Activated CD8-positive, alpha-beta memory T cell treated with anti-CD3 and anti-CD28 coated beads, Interleukin-2, amount 50 U/mL, for 48 hours (primary cell): ENCODE measurements at places on chromosomes 11 and 22.

DNA sequence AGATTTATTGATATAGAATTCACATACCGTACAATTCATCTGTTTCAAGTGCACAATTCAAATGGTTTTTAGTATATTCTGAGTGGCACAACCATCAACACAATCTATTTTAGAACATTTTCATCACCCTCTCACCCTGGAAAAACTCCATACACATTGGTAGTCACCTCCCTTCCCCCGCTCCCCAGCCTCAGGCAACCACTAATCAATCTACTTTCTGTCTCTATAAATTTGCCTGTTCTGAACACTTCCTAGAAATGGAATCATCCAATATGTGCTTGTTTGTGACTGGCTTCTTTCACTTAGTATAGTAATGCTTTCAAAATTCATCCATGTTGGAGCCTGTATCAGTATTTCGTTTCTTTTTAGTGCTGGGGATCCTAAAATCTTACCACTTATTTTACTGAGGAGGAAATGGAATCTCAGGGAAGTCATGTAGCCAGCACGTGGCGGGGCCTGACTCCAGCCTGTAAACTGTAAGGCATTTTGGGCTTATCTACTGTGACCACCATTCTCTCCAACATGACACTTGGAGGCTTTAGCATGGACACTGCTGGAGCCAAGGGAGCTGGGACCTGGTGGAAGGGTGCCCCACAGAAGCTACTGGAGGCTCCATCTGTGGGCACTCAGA is 905 bp upstream of the UCP3 start:
- DNase-seq: peak; percentile 52

- no peak for DNase-seq
These were observed 33.9 kb downstream of the ENDOD1 start for GRCh38 chr11:95123556-95123955.

GRCh38 chr11:19164230-19164855 is 37.4 kb downstream of the CSRP3 start:
- DNase-seq: no peak

DNA sequence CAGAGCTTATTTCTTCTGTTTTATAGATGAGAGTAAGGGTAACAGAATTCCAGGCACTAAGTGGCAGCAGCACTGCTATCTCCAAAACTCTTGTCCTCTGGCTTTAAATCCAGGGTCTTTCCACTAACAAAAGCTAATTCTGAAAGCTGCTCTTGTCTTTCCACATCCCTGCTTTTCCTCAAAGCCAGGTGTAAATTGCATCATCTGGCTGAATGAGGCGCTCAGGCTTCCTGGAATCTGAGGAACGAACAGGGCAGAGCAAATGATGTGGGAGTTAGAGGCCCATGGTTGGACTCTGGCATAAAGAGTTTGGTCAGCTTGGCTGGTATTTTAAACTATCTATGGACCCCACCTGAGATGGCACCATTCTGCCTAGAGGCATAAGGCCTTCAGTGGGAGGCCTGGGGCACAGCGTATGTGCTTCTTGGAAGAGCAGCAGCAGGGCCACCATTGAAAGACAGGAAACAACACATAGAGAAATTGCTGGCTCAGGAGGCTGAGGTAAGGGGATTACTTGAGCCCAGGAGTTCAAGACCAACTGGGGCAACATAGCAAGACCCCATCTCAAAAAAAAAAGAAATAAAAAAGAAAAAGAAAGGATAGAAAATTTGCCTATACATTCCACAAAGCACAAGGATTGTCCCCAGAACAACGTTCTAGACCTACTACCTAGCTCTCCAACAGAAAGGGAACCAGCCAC is 1.9 kb downstream of the KCNJ5 start:
- no peak for DNase-seq

DNA sequence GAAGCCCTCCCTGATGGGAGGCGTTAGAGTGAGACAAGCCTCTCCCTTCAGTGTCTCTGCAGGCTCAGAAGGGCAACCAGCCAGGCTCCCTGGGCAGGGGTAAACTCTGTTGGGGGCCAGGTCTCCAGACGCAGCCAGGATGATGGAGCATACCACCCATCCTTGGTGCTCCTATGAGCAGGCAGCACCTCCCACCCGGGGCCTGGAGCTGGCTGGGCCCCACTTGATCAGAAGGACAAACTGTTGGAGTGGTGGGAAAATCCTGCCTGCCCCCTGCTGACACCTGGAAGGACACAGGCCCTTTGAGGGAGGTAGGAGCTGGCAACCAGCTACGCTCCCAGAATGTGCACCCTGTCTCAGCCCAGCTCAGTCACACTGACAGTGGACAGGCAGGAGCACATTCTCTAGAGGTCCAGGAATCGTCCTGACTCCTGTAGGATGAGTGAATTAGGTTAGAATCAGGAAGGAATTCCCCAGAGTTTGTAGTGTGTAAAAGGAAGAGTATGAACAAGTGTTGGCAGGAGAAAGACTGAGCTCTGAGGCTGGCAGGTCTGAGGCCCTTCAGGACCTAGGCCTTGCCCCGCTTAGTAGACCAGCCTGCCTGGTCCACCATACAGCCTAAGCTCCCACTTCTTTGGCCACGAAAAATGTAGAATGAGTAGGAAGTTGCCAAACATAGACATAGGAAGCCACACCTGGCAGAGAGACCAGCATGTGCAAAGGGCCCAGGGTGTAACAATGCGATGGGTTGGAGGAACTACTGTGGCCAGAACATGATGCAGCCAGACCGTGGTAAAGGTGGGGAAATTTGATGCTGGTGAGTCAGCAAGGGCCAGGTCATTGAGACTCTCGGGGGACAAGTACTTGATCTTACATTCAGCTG is 19.1 kb downstream of the ARHGEF17 start:
- no peak for DNase-seq

DNA sequence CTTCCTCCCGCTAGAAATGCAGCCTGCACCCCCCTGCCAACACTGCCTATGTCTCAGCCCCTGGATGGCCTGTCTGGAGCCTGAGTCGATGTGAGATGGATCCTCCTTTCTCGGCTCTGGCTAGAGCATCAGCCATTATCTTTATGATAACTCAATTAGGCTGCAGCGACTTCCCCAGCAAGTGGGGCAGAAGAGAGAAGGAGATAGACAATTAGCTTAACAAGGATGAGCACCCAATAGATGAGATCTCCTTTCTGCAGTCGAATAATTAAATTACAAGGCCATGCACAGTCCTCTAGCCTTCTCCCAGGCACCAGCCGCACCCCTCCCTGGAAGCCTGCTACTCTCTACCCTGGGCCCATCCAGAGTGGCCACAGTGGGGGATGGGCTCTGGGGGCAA is 179.3 kb downstream of the CEP164 start:
- no peak for DNase-seq

DNA sequence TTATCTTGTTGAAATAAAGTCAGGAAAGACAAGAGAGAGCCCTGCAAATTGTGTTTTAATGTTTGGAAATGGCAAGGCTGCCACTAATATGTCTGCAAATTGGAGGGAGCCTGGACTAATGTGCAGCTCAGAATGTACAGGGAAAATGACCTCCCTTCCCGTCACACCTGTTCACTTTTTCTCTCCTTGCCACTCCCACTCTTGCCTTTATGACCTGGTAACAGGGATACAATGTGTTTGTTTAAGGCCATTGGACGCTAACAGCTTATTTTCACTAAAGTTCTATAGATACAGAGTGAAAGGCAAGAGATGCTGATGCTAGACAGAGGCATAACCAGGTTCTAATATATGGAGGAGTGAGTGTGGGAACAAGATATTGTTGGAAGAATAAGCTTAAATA is 203.9 kb downstream of the RAB38 start:
- DNase-seq: no peak

- peak; percentile 78 for DNase-seq
These were observed 62.8 kb downstream of the BCR start for GRCh38 chr22:23243006-23243573.

GRCh38 chr11:35549787-35550186 is 24.4 kb upstream of the PAMR1 start:
- no peak for DNase-seq
